ENCODE measurements at places on chromosomes 4 and X.
A peak's percentile ranks its signal among the peaks of the same experiment; 100 is the strongest.

GRCh38 chrX:141879616-141880015 is 24.1 kb upstream of the MAGEC1 start:
- DNase-seq, result peak; percentile 6

- no peak for DNase-seq
Observed at GRCh38 chrX:70029863-70030262, 19.9 kb downstream of the AWAT2 start.

DNA sequence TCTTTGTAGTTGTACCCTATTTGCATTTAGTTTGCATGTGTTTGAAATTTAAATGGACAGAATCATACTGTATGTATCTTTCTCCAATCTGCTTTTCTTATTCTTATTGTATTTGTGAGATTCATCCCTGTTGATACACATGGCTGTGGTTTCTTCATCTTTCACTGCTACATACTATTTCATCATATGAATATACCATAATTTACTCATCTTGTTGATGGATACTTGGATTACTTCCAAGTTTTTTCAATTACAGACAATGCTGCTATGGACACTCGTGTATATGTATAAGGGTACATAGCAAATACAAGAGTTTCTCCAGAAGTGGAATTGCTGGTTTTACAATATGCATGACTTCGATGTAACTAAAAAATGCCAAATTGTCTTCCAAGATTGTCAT is 11.8 kb upstream of the KLHL8 start:
- no peak for DNase-seq

DNA sequence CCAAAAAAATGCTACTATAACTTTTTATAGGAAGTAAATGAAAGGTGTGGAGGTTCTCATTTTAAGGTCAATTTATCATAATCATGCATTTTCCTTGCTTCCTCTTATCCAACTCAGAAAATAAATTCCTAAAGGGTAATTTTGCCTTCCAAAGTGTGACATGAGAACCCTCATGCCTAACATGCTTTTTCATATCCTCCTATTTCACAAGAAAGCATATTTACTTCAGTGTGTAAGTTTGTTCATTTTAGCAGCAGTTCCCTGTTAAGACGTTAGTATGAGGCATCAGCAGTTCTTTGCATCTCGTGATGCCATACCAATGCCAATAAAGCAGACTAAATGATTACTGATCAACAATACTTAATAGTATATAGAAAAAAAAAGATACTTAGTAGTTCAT is 18.4 kb downstream of the WDFY3 start:
- no peak for DNase-seq

DNA sequence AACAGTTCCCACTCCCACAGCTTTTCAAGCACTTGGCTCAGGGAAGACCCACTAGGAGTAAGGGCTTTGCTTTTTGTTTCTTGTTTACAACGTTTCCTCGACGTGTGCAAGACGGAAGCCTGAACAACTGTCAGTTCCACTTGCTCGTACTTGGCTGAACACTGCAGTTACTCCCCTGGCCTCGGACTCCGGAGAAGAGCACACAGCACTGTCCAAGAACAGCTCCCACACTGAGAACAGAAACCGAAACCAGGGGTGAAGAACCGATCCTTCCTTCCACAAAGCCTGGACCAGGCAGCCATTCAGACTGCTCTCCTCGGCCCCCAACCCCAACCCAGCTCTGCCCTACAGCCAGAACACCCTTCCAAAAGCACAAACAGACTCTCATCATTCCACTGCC is 25.5 kb downstream of the IRF2 start:
- peak; percentile 78 for DNase-seq

DNA sequence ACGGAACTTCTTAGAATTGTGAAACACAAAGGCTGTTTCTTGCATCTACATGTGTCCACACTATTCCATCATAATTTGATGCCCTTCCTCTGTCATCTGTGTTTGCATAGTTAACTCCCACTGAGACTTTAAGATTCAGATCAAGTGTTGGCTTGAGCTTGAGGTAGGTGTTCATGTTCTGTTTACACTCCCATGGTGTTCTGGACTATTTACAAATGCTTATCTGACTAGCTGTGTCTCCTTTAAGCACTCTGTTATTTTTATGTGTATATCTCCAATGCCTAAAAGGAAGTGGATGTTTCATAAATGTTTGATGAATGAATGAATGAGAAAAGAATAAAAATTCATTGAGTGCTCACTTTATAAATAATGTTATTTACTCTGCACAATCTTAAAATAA is 622.7 kb downstream of the RAB28 start:
- no peak for DNase-seq

DNA sequence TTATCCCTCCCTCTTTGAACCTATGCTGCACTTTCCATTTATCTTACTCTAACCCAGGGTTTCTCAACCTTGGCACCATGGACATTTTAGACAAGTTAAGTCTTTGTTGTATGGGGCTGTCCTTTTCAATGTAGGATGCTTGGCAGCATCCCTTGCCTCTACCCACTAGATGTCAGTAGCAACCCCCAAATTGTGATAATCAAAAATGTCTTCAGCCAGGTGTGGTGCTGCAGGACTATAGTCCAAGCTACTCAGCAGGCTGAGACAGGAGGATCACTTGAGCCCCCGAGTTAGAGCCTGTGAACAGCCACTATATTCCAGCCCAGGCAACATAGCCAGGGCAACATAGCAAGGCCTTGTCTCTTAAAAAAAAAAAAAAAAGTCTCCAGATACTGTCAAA is 7.0 kb downstream of the LRCH2 start:
- DNase-seq, result peak; percentile 43

DNA sequence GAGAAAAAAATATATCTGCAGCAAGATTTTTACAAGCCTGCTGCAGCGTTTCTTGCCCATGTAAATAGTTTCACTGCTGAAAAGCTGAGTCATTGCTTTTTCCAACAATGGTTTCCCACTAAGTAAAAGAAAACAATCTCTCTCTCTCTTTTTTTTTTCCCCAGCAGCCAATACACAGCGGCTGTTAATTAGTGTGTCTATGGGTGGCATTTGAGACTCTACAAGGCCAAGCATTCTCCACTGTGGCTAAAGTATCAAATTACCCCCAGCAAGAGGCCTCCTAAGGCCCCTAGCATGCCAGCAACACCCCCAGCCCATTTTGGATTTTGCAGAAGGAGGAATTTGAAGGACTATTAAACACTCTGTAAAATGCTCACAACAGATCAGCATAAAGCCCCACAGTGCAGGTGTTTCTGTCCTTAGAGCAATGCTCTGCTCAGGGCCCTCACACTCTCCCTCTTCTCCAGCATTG is 837.4 kb downstream of the TRIML1 start:
- peak; percentile 78 for DNase-seq

GRCh38 chr4:1043651-1044468 is 32.4 kb downstream of the FGFRL1 start:
- no peak for DNase-seq

DNA sequence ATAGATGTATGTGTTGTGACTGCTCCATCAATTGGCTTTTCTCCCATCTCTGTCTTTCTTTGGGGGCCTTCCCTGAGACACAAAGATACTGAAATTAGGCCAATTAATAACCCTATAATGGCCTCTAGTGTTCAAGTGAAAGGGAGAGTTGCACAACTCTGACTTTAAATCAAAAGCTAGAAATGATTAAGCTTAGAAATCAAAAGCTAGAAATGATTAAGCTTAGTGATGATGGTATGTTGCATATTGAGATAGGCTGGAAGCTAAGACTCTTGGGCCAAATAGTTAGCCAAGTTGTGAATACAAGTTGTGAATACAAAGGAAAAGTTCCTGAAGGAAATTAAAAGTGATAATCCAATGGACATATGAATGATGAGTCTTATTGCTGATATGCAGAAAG is 452.9 kb upstream of the AGA start:
- DNase-seq, result no peak

GRCh38 chr4:146637621-146638332 is 916 bp upstream of the POU4F2 start:
- DNase-seq, result no peak

- DNase-seq, result no peak
Observed at GRCh38 chr4:39036172-39036571, 4.0 kb upstream of the TMEM156 start.

DNA sequence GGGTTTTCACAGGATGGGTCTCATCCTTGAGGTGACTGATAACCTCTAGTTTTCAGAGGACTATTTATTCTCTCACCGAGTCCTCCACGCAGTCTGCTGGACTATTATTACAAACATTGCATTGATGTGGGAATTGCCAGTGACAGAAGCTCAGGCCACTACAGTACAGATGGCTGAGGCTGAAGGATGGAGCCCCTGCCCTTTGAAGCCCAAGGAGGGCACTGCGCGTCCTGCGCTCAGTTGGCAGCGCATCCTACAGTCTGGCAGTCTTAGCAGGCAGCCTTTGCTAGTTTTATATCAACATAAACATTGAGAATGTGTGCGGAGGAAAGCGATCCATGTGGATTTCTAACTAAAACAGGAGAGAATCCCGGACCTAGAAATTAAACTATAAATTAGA is 1.5 kb upstream of the RELL1 start:
- DNase-seq, result no peak

- peak; percentile 24 for DNase-seq
Observed at GRCh38 chr4:83582289-83582785, 46.4 kb downstream of the GPAT3 start.

- no peak for DNase-seq
Observed at GRCh38 chr4:176436293-176436973, 116.7 kb downstream of the SPCS3 start.

DNA sequence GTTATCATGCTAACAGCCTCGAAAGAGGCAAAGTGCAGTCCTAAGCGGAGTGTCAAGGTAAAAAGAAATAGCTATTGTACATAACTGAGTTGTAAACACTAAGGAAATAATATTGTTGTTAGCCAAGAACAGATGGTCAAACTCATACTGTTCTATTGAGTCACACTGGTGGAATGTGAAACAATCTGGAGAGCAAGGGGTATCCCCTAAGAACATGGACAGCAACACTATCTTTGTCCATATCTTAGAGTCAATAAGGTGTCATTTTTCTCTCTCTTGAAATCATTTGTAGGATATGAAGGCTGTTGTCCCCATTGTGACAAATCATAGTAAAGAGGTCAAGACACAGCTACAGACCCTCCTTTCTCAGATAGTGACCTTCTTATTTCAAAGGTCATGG is 4.5 kb upstream of the PDGFC start:
- DNase-seq, result no peak

Data from RPMI8226 (cell line).